Right lung (tissue), 10 donors: ENCODE measurements at places on chromosomes 5 and 9. TPM values are rescaled to one million over a fixed set of nuclear protein-coding genes. Genes with fewer than 3 reads are reported as not detected.

The CD72 gene
- 2.5 TPM for polyA plus RNA-seq

The LTC4S gene
- 3.0 TPM for polyA plus RNA-seq

The SNX2 gene
- polyA plus RNA-seq = 111 TPM

The IFNA21 gene
- polyA plus RNA-seq = not detected

The PCDHB13 gene
- polyA plus RNA-seq = 6.0 TPM

The IL9 gene
- not detected for polyA plus RNA-seq
